ENCODE measurements at places on chromosomes 1 and 21.

- DNase-seq, result no peak
These were observed 13.1 kb downstream of the STK40 start for GRCh38 chr1:36372617-36373016.

- no peak for DNase-seq
These were observed 139.9 kb upstream of the IGSF21 start for GRCh38 chr1:17967623-17968255.

DNA sequence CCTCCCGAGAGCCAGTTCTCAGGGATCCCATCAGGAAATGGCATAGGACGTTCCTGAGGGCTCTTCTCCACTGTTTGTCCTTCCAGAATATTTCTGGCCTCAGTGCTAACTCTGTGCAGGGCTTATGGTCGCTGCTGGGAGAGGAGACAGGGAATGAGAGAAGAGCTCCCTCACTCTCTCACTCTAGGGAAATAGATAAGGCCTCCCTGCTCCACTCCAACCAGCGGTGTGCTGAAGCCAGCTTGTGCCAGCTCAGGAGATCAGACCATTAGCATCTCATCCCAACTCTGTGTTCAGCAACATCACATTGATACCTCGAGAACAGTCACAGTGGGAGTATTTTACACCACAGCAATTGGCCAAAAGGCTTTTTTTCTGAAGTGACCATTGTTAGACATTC, 49.2 kb upstream of the ZC3H12A start:
- no peak for DNase-seq

GRCh38 chr1:166852918-166853317, 13.6 kb downstream of the POGK start:
- DNase-seq, result no peak

GRCh38 chr1:215863796-215864195, 296.7 kb downstream of the KCTD3 start:
- no peak for DNase-seq

GRCh38 chr1:5010656-5011055, 356.2 kb downstream of the AJAP1 start:
- no peak for DNase-seq

GRCh38 chr1:215963621-215964020, 396.5 kb downstream of the KCTD3 start:
- DNase-seq, result no peak
